AG09319 (cell line): ENCODE measurements at places on chromosomes 3 and 15.

DNA sequence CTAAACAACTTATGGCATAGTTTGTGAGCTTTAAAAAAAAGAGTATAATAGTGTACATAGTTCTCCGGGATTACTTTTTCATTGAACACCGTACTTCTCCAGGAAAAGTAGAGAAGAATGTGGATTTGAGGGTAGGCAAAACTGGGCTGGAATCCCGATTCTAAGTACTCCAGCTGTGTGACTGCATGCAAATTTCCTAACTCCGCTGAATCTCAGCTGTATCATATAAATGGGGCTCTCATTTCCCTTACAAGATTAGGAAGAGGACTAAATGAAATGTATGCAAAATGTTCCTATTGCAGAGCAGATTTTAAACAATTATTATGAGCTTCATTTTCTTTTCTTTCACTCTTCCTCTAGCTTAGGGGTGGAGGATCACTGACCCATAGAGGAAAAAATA lies 70.3 kb upstream of the HERC1 start:
- no peak for DNase-seq

DNA sequence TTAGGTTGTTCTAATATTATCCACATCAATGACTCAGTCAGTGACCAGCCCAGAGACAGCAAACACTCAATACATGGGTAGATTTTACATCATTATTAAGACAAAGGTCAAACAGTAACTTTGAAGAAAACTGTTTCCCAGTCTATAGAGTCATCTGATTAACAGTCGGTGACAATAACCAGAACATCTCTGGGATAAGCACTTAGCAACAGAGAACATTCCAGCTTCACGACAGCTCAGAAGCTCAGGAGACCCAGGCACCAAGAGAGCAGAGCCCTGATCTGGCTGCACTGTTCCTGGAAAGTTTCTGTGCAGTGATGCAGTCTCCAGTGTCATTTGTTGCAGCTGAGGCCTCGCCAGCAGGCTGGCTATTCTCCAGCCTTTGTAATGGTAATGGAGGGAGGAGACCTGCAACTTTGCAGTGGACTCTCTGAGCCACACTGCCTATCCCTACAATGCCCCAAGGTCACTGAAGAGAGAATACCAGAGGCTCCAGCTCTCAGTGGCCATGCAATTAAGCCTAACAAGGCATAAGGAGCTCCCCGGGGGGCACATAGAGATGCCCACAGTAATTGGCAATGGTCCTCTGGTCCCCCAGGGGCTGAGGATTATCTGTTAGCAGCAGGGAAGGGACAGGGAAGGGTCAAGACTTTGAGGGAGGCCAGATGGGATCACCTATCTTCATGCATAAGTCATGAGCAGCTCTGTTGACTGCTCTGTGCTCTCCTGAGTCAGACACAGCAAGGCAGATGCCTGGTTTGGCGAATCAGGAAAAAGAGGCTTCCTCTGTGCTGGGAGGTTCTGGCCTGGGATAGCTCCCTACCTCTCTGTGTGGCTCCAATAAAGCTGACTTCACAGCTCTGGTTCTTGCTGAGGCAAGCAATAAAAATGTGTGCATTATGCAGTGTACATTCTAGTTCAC lies 163.6 kb downstream of the CTNNB1 start:
- DNase-seq = no peak

DNA sequence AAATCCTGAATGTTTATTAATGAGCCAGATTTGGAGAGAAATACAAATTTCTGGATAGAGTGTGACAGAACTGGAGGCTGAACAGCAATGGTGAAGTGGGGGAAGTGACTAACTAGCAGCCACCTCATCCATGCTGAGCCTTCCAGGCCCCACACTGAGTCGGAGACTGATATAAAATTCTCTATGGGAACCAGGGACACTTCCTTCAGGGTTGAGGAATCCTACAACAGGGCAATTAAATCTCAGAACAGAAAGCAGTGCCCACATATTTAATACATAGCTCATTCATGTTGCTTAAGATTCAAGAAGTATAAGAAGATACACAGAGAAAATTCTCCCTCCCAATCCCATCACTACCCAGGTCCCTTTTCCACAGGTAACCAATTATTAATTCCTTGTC lies 49.3 kb downstream of the HACD2 start:
- DNase-seq = no peak

- no peak for DNase-seq
These were observed 29.9 kb upstream of the PFN2 start for GRCh38 chr3:150000641-150001040.

DNA sequence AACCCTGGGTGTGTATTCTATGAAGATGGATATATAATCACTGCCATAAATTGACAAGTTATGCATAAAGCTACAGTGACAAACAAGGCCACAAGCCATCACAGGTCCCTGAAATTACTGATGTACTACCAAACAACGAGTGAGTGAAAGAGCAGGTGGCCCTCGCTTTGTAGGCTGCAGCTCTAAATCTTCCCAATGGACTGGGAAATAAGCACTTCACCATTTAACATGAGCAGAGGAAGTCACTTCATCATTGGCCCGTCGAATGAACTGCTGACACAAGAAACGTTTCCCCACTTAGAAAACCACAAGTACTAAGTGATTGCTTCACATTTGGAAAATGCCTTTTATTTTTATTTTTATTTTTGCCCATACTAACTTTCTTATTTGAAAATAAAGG lies 218.0 kb downstream of the ZNF385D start:
- DNase-seq = no peak

GRCh38 chr3:46619845-46620778 lies 7.8 kb downstream of the FAM240A start:
- no peak for DNase-seq

GRCh38 chr15:42146551-42147430 lies 9.6 kb downstream of the PLA2G4F start:
- DNase-seq = no peak

DNA sequence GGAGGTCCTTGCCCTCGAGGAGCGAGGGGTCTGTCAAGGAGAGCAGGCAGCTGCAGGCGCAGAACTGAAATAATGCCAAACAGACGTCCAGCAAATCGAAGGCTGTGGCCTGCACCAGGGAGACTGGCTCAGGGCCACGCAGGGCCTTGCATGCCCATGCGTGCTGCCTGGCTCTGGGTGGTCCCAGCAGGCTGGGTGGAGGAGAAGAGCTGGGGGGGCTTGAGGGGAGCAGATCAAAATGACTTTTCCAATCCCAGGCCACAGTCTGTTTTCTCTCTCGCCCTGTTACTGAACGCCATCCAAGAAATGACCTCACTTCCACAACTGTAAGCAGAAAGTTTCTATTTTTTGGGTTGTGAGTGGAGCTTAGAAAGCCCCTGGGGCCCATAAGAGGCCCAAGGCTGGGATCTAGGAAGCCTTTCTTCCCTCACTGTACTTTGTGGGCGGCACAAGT lies 96.9 kb upstream of the RPL32 start:
- DNase-seq = no peak

GRCh38 chr3:52188556-52188955 lies 9.4 kb upstream of the ALAS1 start:
- DNase-seq = no peak

DNA sequence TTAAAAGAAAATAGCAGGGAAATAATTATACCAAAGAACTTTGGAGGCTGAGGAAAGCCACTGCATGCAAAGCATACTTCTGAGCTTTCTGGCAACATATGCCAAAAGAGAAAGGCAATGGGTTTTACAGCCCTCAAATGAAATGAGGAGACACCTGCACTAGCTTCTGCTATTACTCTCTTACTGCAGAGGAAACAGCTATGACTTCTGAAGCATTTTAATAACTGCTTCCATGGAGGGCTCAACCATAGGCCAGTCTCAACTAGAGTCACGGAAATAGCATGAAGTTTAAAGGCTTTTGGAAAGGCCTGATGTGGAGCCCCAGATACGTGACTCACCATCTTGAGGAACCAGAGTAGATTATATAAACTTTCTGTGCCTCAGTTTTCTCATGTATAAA lies 114.8 kb downstream of the OXNAD1 start:
- DNase-seq = no peak

GRCh38 chr3:123053107-123053506 lies 13.7 kb upstream of the PDIA5 start:
- no peak for DNase-seq

GRCh38 chr15:37099319-37100108 lies 835 bp downstream of the MEIS2 start:
- DNase-seq = no peak

DNA sequence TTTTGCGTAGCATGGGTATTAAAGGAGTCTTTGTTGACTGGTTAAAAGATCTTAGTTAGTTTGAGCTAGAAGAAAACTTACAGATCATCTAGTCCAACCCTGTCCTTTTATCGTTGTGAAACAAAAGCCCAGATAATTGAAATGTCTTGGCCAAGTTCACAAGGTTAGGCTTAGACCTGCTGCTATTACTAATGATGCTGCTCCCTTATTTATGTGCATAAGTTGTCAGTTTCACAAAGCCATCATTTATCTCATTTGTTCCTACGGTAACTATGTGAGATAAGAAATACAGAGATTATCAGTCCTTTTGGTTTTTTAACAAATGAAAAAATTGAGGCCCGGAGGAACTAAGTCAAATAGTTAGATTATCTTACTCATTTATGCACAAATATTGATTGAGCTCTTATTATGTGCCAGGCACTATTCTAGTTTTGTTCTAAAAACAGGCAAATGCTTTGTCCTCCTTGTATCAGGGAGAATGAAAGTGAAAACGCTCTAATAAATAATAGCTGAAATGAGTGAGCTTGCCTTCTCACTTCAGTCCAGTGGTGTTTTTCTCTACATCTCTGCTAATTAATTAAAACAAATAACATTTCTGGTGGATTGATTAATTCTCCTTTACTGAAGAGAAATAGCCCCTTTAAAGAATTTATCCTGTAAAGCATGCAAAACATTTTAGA lies 49.1 kb upstream of the TPRG1 start:
- no peak for DNase-seq

DNA sequence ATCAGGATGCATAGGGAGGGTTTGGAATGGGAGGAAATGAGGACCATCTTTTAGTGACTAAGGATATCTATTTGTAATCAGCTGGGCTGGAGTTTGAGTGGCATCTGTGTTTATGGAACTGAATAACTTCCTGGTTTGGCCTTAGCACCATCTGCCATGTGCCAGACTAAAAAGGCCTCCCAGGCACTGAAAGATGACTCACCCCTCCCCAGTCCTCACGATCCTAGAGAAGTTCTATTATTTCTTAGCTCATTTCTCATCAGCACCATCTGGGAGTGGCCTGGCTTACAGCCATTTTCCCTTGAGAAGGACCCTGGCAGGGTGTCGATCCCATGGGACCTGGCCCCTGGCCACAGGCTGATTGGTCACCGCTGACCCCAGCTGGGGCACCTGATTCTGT lies 23.9 kb upstream of the CTXND1 start:
- no peak for DNase-seq

DNA sequence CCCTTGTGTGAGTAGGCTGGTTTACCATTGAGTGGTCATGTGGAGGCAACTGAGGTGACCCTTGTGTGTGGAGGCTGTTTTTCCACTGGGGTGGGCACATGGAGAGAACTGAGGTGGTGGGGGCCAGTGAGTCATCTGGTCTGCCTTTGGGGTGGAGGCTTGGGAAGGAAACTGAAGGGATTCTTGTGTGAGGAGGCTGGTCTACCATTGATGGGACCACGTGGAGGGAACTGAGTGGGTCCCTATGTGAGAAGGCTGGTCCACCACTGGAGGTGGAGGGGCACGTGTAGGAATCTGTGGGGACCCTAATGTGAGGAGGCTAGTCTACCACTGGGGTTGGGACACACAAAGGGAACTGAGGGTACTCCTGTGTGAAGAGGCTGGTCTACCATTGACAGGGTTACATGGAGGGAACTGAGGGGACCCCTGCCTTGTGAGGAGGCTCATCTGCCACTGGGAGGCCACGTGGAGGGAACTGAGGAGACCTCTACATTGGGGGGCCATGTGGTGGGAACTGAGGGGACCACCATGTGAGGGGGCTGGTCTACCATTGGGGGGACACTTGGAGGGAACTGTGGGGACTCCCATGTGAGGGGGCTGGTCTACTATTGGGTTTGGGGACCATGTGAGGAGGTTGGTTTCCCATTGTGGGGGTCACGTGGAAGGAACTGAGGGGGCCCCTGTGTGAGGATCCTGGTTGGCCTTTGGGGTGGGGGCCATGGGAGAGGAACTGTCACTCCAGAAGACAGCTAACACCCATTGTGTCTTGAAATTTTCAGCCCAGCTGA lies 164.5 kb downstream of the WNT7A start:
- no peak for DNase-seq

DNA sequence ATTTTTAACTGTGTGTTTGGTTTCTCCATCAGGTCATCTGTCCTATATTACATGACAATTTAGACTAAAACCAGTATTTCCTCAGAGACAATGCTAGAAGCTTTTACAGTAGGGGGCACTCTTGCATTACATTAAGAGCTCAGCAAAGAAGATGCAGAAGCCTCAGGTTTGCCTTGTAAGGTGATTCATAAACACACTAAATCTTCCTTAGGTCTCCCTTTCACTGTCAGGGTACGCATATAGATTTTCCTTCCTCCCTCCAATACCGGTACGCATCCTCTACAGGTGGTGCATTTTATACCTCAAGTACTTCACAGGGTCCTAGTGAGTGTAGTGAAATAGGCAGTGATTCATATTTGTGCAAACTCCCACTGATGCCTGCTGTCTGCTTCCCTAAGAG lies 46.5 kb downstream of the CD86 start:
- peak; percentile 5 for DNase-seq

- DNase-seq = no peak
These were observed 303.2 kb downstream of the CTNNB1 start for GRCh38 chr3:41502481-41502880.

DNA sequence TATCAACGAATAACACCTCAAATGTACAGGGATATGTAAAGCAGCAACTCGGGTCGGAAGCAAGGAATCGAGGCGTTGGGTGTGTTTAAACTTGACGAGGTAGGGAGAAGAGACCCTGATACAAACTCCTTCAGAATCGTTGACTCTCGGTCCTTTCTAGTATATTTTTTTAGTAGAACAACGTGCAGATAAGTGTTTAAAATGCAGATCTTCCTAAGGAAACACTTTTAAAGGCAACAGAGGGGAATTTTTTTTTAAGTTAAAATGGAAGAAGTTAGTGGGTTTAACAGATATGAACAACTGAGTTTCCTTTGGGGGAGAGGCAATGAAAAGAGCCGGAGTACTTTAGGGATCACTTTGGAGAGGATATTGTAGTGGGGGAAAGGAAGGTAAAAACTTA lies 1.1 kb upstream of the KPNA4 start:
- no peak for DNase-seq

- no peak for DNase-seq
These were observed 42.2 kb upstream of the RASGRF1 start for GRCh38 chr15:79132770-79133169.

- DNase-seq = no peak
These were observed 12.9 kb downstream of the AMOTL2 start for GRCh38 chr3:134361162-134361835.

- DNase-seq = no peak
These were observed 5.0 kb downstream of the NUTM1 start for GRCh38 chr15:34347951-34348638.

GRCh38 chr3:148773805-148774204 lies 53.8 kb upstream of the CPB1 start:
- DNase-seq = no peak
